ENCODE measurements at places on chromosomes 3 and 15.

DNA sequence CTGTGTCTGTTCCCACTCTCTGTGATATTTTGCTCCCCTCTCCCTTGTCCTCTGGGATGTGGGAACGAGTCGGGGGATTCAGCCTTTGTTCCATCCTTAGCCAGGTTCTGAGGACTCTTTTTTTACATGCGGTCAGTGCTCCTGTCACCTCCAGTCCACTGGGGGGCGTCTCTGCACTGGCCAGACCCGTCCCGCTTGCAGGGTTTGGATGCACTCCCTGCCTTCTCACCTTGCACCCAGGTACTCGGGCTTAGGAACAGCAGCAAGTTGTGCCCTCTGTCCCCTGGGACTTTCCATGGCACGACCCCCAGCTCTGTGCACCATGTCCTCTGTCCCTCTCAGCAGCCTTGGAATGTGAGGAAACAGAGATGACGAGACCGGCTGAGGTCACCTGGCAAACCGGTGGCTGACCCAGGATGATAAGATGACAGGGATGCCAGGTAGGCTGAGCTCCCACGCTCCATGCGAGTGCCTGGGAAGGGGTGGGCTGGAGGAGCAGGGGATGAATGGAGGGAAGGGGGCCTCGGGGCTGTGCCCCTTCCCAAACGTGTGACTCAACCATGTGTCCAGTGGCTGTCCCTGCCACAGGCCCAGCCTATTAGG, 27.3 kb upstream of the FGD5 start:
- peak; percentile 35 for DNase-seq

DNA sequence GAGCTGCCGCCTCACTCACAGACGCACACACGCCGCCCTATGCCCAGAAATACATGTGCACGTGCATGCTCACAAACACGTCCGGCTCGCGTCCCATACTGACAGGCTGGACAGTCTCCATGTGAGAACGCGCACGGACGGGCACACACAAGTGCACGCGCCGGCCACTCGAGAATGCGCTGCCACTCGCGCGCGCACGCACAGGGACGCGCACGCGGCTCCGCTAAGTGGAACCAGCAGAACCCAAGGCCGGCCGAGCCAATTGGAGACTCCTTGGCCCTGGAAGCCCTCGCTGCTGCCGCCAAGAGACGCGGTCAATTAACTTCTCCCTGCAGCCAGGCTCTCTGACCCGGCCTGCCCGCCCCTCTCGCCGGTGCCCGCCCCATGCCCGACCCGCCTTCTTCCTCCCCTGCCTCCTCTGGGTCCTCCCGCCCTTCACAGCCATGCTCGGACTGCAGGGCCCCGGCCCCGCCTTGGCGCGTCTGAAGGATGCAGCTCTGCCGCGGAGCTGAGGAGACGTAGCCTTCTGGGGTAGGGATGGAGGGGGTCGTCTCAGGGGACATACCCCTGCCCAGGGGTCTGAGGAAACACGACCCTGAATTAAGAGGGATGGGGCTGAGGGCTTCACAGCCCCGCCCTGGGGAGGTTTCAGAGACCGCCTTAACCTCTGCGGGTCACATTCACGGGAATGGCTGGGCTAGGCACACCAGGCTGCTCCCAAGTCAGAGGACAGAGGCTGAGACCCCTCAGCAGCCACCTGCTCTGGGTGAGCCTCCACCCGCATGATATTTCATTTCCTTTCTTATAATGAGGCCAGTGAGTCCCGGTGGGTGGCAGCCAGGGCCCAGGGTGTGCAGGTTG, 15.0 kb downstream of the PTH1R start:
- no peak for DNase-seq

GRCh38 chr15:80228959-80229610, 22.9 kb downstream of the CTXND1 start:
- no peak for DNase-seq

GRCh38 chr3:76222201-76222600, 436.9 kb upstream of the ZNF717 start:
- DNase-seq = no peak

DNA sequence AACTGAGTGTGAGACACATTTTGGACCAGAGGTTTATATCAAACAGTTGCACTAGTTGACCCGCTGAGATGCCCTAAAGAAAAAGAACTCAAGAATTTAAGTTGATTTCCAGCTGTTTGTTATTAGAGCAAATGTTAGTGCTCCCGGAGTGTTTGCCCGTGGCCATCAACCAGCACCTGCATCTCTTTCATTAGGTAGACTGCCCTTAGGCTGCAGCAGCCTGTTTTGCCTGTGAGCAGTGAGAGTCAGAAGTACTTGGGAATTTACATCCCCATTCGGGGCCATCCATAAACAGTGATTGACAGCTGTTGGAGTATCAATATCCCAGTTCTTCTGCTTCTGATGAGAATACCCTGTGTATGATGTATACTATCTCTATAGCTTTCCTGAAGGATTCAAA, 492.6 kb downstream of the RBMS3 start:
- DNase-seq = no peak

GRCh38 chr3:158272081-158272480, 162.2 kb downstream of the RSRC1 start:
- no peak for DNase-seq

- no peak for DNase-seq
Measured at GRCh38 chr3:17300441-17300840, 415.7 kb downstream of the PLCL2 start.

GRCh38 chr3:107660306-107660976, 137.7 kb downstream of the BBX start:
- peak; percentile 23 for DNase-seq

- DNase-seq = no peak
Measured at GRCh38 chr3:183711516-183711915, 13.9 kb downstream of the YEATS2 start.

GRCh38 chr3:116150655-116151167, 294.6 kb downstream of the LSAMP start:
- DNase-seq = no peak

DNA sequence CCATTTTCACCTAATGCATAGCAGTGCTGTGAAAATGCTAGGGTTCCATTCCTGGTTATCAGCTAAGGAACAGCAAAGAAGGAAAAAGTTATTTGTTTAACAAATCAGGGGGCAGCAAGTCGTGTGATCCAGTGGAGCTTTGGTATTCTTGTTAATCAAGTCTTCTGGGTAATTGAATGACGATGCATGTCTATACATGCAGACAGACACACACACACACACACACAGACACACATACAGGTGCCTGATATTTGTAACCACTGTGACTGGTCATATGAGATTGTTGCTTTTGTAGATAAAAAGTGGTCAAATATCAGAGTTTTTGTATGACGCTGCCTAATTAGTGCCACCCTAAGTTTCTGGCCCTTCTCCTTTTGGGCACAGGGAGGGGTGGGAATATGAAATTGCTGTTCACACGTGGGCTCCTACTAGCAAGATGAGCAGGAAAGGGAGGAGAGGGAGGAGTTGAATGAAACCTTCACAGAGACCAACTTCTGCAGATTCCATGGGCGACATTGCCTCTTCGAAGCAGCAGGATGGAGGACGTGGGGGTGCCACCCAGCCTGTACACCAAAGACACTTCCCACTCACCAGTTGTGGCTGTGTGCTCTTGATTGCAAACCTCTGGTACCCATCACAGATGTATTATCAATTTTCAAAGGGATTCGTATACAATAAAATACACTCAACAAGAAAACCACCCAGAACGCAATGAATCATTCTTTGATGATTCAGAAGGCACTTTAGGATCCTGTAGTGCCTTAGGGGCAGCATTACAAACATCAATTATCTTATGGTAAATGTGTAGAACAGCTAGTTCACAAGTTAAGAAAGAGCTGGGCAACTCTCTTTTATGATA, 281.9 kb upstream of the ICE2 start:
- no peak for DNase-seq

DNA sequence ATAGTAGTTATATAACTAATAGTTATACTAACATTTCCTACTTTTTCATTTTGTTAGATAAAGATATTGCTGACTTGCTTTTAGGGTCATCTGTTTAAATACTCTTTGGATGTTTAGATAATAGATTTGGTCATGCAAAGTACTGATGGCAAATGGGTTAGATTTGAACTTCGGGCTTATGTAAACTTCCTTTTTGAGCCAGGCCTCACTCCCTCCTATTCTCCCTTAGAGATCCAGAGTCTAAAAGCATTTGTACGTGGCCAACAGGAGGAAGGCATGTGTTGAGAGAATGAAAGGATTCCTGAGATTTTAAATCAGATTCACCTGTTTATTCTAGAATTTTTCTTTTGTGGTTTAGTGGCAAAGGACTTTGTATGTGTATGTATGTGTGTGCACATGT, 106.4 kb upstream of the GBE1 start:
- no peak for DNase-seq

DNA sequence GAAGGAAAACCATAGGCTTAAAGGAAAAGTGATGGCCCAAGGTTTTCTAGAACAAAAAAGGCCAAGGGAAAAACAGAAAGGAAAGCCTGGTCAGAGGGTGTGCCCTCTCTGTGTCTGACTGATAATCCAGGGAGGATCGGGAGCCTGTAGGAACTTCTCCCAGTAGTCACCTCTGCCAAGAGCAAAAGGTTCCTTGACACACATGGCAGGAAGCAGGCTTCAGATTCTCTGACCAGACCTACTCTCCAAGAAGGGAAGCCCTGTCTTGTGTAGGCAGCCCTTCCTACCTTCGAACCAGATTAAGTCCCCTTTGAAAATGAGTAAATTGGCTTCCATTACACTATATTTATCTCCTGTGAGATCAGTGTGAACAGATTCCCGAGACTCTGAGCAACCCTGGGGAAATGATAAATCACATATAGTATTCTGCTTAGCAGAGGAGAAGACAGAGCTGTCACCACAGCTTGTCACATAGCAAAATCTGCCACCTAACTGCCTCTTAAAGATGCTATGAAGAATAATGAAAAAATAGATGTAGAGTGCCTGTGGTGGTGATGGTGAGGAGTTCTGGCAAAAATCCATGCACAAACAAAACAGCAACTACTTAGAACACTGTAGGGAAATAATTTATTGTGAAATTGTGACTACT, 38.8 kb downstream of the PARP14 start:
- DNase-seq = no peak

- no peak for DNase-seq
Measured at GRCh38 chr3:15273227-15273626, 59.2 kb downstream of the SH3BP5 start.

GRCh38 chr15:74497584-74497983, 36.6 kb upstream of the UBL7 start:
- DNase-seq = no peak

GRCh38 chr15:26352406-26352805, 420.5 kb downstream of the GABRB3 start:
- no peak for DNase-seq

DNA sequence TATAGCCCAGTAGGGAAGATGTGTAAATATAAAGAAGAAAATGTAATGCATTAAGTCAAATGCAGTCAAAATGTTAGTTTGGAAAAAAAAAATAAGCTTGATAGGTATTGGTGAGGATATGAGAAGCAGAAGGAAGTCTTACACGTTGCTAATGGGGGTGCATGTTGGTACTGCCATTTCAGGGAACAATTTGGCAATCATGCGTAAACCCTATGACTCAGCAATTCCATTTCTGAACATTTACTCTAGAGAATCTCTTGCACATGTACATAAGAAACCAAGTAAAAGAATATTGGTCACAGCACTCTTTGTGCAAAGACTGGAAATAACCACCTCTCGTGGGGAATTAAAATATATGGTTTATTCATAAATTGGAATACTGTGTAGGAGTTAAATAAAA, 35.5 kb upstream of the TIMP4 start:
- no peak for DNase-seq

DNA sequence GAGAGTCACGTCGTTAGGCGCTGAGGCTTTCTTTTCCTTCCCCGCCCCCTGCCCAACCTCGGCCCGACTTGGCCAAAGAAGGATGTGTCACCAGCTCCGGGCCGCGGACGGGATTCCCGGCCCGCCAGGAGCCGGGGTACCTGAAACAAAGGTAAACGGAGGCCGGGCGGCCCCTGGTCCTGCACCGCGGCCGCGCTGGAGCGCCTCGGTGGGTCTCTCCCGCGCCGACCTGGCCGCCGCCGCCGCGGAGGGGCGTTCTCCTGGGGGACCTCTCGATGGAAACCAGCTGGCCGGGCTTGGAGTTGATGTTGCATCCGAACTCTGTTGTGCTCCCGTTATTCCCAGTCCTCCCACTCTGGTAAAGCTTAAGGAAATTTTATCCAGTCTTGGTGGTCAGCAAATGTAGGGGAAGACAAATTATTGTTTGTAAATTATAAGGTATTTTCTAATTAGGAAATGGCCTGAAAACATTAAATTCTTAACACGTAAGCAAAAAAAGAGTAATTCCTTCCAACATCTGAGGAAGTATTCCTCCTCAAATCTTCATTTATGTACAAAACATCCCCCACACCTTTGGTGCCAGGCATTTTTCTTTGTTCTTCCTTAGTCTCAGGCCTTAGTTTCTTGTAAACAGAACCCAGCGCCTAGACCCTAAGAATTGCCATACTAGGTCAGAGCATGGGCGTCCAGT, 888 bp downstream of the PPP2R3A start:
- DNase-seq = peak; percentile 1

- no peak for DNase-seq
Measured at GRCh38 chr15:40094156-40094555, 14.5 kb downstream of the BMF start.

DNA sequence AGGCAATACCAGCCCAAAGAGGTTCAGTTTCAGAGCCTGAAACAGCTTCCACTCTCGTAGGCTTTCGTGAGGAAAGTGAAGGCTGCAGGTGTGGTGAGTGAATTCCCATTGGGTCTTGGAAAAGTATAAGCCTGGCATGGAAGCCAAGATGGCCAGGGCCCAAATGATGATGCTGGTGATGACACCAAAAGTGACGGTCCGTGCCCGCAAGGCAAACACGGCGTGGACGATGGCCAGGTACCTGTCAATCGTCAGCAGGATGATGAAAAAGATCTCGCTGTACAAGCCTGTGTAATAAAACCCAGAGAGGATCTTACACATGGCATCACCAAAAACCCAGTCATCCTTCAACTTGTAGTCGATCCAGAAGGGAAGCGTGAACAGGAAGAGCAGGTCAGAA, 4.4 kb downstream of the CCR1 start:
- DNase-seq = no peak

DNA sequence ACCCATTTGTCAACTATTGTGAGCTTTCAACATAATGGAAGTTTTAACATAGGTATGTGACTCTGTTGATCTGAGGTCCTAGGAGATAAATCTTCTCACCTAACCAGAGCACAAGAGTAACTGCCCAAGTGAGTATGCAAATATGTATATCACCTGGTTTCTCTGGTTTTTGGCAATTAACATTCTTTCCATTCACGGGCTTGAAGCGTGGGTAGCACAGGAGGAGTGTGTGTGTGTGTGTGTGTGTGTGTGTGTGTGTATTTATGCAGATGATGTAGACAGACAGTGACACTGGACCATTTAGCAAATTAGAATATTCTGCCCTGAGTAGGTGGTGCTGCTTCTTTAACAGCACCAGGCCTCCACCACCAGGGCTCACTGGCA, 15.0 kb downstream of the EPHB1 start:
- DNase-seq = no peak

GRCh38 chr3:195081242-195081963, 189.6 kb downstream of the XXYLT1 start:
- no peak for DNase-seq

Data from central memory CD4-positive, alpha-beta T cell (primary cell).